IMR-90 (cell line): ENCODE measurements at places on chromosomes 13 and 19.

DNA sequence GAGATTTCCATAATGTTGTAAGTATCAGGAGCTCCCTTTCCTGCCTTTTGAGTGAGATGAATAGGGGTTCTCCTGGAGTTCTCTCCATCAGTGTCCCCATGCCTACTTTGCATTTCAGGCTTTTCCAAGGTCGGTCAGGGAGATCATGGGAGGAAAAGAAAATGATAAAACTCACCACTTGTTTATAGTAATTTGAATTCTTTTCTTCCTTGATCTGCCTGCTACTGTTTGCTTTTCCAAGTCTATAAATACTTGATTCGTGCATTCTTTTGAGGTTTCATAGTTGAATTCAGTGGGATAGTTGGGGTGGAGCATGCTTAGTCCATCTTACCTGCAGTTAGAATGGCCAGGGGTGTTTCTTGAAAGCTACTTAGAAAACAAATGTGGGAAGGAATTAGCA, 51.5 kb downstream of the PCCA start:
- H3K4me3 ChIP-seq, result no peak overlapping the region
- H3K36me3 ChIP-seq, result peaks cover 7% of the 10 kb centered on the region; the same call in 1 of the 2 replicates
- no peak overlapping the region for H3K27ac ChIP-seq
- peak; percentile 23 for DNase-seq
- H3K4me1 ChIP-seq, result peaks cover 6% of the 10 kb centered on the region; the same call in 1 of the 2 replicates

DNA sequence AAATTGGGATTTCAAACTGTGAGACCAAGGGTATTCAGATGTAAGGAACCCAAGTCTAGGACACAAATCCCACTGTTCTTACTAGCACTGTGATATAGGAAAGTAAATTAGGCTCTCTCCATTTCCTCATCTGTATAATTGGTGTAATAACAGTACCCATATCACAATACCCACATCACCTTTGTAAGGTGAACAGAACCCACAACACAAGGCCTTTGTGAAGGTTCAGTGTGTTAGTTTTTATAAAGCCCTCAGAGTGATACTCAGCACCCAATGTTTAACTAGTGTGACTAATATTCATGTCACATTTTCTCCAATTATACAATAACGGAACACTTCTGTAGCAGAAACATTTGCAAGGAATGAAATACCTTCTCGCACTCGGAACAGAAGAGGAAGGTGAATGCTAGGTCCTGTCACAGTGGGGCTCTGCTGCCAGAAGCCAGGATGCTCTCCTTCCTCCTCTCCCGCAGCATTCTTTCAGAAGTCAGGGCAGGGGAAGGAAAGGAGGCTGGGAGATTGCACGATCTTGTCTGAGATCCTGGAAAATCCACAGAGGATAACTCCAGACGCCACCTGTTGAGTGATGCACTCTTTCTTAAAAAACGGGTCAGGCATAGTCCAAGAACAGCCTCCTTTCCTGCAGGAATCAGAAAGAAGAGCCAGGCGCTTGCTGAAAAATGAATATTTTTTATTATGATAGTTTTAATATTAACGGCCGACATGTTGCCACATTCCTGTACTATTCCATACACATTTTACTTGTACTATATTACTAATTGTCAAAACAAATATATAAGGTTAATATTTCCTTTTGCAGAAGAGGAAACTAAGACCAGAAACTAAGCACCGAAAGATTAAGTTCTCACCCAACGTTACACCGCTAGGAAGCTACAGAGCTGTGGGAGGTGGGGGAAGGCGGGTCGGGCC, 762 bp downstream of the ZNF45 start:
- peak overlapping the region; percentile 71 for H3K27ac ChIP-seq
- H3K4me1 ChIP-seq, result no peaks in the 10 kb centered on the region
- peak overlapping the region; percentile 59 for H3K4me3 ChIP-seq
- peaks cover 11% of the 10 kb centered on the region for H3K36me3 ChIP-seq

DNA sequence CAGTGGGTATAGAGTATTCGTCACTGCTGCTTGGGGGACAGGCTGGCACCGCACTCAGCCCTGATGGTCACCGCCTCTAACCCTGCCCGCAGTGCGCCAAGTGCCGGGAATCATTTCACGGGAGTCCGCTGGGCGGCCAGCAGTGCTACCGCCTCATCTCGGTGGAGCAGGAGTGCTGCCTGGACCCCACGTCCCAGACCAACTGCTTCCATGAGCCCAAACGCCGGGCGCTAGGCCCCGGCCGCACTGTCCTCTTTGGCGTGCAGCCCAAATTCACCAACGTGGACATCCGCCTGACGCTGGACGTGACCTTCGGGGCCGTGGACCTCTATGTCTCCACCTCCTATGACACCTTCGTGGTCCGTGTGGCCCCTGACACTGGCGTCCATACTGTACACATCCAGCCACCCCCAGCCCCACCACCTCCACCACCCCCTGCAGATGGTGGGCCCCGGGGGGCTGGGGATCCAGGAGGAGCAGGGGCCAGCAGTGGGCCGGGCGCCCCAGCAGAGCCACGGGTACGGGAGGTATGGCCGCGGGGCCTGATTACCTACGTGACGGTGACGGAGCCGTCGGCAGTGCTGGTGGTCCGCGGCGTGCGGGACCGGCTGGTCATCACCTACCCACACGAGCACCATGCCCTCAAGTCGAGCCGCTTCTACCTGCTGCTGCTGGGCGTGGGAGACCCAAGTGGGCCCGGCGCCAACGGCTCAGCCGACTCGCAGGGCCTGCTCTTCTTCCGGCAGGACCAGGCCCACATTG, 14.5 kb downstream of the CNFN start:
- no peaks in the 10 kb centered on the region for H3K4me1 ChIP-seq
- no peak overlapping the region for H3K27ac ChIP-seq
- H3K27me3 ChIP-seq, result peaks cover 2% of the 10 kb centered on the region; the same call in 1 of the 2 replicates

- H3K4me1 ChIP-seq, result no peaks in the 10 kb centered on the region
- no peak overlapping the region for H3K4me3 ChIP-seq
- DNase-seq, result no peak
- H3K27ac ChIP-seq, result no peak overlapping the region
- peaks cover 48% of the 10 kb centered on the region for H3K27me3 ChIP-seq
Measured at GRCh38 chr19:7731615-7732014, 295 bp downstream of the CLEC4G start.

GRCh38 chr19:30669329-30670010, 297.3 kb downstream of the ZNF536 start:
- H3K27me3 ChIP-seq, result no peaks in the 10 kb centered on the region; the same call in 1 of the 2 replicates
- no peaks in the 10 kb centered on the region for H3K4me1 ChIP-seq
- no peak overlapping the region for H3K4me3 ChIP-seq
- peak; percentile 12 for DNase-seq

DNA sequence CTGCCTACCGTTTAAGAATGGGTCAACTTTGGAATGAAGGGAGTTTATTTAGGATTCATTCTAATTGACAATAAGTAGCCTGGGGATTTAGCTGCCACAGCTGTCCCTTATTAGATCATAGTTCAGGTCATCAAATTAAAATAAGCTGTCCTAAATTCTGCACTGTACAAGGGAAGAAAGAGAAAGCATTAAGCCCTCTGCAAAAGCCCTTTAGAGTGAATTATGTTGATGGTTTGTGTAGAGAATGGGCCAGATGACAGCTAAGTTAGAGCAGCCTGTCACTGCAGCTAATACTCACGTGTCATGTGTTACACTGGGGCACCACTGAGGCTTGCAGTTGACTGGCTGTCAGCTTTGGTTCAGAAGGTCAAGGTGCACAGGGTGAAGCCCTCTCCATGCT, 737.1 kb upstream of the SLC10A2 start:
- DNase-seq, result no peak
- no peak overlapping the region for H3K4me3 ChIP-seq
- no peaks in the 10 kb centered on the region for H3K4me1 ChIP-seq
- no peak overlapping the region for H3K27ac ChIP-seq
- H3K36me3 ChIP-seq, result no peaks in the 10 kb centered on the region

DNA sequence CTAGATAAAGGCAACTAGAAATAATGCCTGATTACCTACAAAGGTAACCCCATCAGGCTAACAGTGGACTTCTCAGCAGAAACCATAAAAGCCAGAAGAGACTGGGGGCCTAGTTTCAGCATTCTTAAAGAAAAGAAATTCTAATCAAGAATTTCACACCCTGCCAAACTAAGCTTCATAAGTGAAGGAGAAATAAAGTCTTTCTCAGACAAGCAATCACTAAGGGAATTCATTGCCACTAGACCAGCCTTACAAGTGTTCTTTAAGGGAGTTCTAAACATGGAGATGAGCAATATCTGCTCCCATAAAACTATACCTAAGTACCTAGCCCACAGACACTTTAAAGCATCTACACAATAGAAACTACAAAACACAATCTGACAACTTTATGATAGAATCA, 823.5 kb downstream of the PCDH17 start:
- H3K27me3 ChIP-seq, result no peaks in the 10 kb centered on the region
- H3K4me3 ChIP-seq, result no peak overlapping the region
- H3K4me1 ChIP-seq, result no peaks in the 10 kb centered on the region

- peak; percentile 67 for DNase-seq
- no peak within 1 kb of the TSS for H3K27ac ChIP-seq
- H3K27me3 ChIP-seq, result no peaks in the 10 kb centered on the region
- H3K36me3 ChIP-seq, result no peaks in the 10 kb centered on the region
Measured at GRCh38 chr19:43780706-43781525, at the start of gene KCNN4. Gene KCNN4, minus strand, starts transcription at chr19:43780973. Its CDS starts 112 bp downstream, at chr19:43780861.

DNA sequence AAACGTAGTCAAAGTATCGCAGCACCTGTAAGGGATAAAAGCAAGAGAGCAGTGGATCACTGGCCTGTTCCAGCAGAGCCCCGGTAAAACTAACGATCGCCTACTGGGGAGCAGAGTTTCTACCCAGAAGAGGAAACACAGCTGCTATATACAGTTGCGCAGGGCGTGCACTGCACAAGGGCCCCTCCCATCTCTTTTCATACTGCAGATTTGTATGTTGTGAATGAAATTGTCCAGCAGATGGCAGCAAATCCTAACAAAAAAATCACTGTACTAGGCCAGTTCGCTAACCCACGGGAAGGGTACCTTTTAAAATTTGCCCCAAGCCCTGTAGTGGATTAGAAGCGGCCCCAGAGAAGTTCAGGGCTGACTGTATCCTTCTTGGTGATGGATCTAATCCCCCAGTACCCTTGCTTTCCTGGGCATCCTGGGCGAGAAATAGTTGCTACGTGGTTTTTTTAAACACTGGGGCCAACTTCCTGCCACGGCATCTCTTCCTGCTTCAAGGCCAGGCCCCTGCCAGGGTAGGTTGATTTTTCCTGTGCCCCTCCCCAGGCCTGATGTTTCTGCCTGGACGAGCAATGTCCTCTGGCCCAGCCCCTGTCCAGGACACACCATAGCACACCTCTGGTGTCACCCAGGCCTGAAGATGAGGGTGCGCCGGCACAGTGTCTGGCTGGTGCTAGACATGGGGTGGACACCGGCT, 127.0 kb downstream of the IER2 start:
- H3K36me3 ChIP-seq, result peaks cover 1% of the 10 kb centered on the region; the same call in 1 of the 2 replicates
- H3K27me3 ChIP-seq, result no peaks in the 10 kb centered on the region; the same call in 1 of the 2 replicates
- no peak overlapping the region for H3K4me3 ChIP-seq

- H3K36me3 ChIP-seq, result no peaks in the 10 kb centered on the region
- DNase-seq, result peak; percentile 52
- no peak overlapping the region for H3K27ac ChIP-seq
- H3K4me3 ChIP-seq, result no peak overlapping the region
- no peaks in the 10 kb centered on the region for H3K27me3 ChIP-seq
- no peaks in the 10 kb centered on the region for H3K4me1 ChIP-seq
Measured at GRCh38 chr19:6402837-6403608, 10.1 kb upstream of the GTF2F1 start.

DNA sequence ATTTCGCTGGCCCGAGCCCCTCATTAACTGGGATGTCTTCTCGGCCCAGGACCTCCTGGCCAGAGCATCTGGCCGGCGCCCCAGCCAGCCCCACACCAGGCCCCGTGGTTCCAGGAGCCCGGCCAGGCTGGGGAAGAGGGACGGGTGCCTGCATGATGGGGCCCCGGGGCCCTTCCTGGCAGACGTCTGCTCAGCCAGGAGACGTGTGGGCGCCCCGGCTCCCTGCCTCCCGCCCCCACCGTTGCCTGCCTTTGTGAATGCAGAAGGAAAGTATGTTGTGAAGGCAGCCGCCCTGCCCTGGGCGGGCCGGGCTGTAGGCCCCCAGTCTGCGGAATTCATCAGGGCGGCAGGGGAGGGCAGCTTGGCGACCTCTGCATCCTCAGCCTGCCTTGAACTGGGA, 4.4 kb upstream of the COMP start:
- peaks cover 61% of the 10 kb centered on the region for H3K27me3 ChIP-seq
- no peaks in the 10 kb centered on the region for H3K4me1 ChIP-seq
- DNase-seq, result no peak
- H3K27ac ChIP-seq, result no peak overlapping the region
- H3K36me3 ChIP-seq, result no peaks in the 10 kb centered on the region
- H3K4me3 ChIP-seq, result no peak overlapping the region

- H3K27ac ChIP-seq, result peak overlapping the region; percentile 95; the same call in 1 of the 2 replicates
- no peak for DNase-seq
- H3K4me1 ChIP-seq, result peaks cover 10% of the 10 kb centered on the region
- H3K36me3 ChIP-seq, result no peaks in the 10 kb centered on the region
- H3K27me3 ChIP-seq, result no peaks in the 10 kb centered on the region
Measured at GRCh38 chr19:13860679-13861391, 16.1 kb upstream of the NANOS3 start.

DNA sequence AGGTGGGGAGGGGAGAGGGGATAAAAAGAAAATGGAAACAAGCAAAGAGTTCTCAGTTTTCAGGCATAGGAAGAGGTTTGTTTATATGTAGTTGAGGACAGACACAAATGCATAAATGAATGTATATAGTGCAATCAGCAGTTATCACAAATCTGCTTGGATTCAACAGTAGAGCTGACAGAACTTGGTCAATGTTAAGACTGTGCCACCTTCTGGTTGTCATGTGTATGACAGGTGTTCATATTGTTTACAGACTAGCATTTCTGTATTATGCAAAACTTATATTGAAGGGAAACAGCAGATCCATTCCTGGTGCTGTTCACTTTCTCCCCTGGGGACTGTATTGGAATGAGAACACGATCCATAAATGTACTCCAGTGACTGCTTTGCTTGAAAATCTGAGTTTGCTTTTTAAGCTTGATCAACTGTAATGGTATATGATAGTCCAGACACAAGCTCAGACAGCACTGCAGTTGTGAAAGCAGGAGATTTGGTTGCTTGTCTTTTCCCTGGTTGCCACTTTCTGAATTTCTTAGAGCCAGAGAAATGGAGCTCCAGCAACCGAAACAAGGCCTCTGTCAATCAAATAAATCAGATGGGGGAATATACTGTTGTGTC, 319.5 kb upstream of the OBI1 start:
- H3K4me3 ChIP-seq, result no peak overlapping the region
- no peaks in the 10 kb centered on the region for H3K27me3 ChIP-seq
- H3K36me3 ChIP-seq, result no peaks in the 10 kb centered on the region

DNA sequence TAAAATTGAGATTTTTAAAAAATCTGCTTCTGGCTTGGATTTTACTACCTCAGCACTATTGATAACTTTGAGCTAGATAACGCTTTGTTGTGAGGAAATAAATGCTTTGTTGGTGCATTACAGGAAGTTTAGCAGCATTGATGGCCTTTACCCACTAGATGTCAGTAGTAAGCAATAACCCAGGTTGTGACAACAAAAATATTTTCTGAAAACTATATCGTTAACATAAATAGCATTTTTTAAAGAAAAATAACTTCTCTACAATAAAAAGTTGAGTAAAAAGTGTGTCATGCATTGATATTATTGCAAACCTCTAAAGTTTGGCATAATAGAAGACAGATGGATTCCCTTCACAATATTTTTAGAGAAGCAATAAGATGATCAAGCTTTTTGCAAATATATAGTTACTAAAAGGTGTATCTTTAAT, 1246.5 kb downstream of the UQCRFS1 start:
- no peak overlapping the region for H3K27ac ChIP-seq
- no peak overlapping the region for H3K4me3 ChIP-seq
- no peaks in the 10 kb centered on the region for H3K4me1 ChIP-seq
- no peaks in the 10 kb centered on the region for H3K36me3 ChIP-seq
- H3K27me3 ChIP-seq, result no peaks in the 10 kb centered on the region
- DNase-seq, result no peak
